ENCODE measurements at places on chromosomes 6 and 20.

- no peak for DNase-seq
Measured at GRCh38 chr6:11381801-11382513, 149.5 kb upstream of the NEDD9 start.

- DNase-seq = no peak
Measured at GRCh38 chr6:142408409-142408808, 106.6 kb downstream of the ADGRG6 start.

DNA sequence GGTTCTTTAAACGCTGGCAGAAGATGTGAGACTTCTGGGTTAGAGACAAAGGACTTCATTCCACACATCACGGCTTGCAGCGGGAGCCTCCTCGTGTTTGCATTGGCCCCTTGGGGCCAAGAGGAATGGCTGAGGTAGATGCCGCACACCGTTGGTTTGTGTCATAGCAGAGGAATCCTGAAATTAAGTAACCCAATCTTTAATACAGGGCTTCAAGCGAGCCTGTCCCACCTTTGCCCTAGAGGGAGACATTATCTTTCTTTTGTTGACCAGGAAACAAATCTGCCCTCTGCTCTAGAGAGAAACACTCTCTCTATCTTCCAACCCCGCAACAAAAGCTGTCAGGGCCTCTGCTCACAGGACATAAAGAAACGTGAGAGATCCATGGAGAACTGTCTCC, 277.5 kb upstream of the ZFP64 start:
- no peak for DNase-seq

- no peak for DNase-seq
Measured at GRCh38 chr6:97449444-97449966, 166.5 kb upstream of the MMS22L start.

DNA sequence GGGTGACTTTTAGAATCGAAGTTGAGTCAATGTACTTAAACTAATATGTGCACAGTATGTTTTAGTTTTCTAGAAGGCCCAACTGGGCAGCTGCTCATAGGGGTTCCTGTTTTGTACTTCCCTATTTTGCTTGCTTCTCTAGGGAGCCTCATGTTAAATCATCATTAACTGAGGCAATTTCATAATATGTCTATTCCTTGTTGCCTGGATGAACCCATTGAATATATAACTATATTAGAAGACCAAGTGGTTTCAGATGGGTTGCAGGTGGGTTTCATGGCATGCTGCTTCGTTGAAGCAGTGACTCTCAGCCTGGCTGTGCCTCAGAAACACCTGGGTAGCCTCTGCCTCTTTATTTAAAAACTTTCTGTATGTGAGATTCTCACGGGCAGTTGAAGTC, 22.2 kb downstream of the CARMIL1 start:
- DNase-seq = no peak

DNA sequence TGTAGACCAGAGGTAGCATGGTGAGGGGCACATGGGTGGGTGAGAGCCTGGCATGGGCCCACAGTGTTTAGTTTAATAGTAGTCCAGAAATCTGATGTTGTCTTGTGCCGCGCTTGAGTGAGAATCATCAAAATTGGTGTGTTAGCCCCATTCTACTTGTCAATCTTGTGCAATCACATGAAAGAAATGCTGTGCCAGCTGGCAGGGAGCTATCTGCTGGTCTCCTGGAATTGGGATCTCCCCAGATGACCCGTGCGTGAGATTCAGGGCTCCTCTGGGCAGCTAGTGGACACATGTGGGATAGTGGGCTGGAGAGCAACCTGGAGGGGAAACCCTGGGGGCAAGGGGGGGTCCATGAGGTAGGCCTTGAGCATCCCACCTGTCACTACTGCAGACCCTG, 43.5 kb upstream of the ZFP64 start:
- no peak for DNase-seq

DNA sequence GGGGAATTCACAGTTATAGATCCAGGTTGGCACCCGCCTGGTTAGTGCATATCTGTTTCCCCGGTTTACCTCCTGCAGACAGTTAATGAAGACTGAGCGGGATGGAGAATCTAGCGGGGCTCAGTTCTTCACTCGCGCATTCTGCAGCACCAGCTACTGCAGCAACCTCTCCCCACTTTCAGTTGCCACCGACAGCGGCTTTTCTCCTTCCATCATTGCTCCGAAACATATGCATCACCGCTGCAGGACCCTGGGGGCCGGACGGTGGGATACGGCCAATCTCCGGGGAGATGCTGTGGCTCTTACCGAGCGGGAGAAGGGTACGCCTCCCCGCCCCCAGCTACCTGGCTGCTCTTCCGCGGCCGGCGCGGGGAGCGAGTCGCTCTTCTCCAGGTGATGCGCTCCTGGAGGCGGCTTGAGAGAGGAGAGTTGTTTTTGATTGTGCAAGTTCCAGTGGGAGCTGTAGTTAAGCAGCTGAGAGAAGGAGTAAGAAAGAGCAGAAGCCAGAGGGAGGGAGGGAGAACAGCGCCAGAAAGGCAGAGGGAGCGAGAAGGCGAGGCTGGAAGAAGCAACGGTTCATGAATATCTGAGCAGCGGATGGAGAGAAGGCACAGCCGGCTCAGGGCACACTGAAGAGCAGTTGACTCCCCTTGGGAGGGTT, at the start of gene SGK1:
TSS of gene SGK1 (minus strand) at position 642 of the 661 bp plus-strand sequence. CDS start 652 bp downstream, outside the sequence.
- no peak for DNase-seq

DNA sequence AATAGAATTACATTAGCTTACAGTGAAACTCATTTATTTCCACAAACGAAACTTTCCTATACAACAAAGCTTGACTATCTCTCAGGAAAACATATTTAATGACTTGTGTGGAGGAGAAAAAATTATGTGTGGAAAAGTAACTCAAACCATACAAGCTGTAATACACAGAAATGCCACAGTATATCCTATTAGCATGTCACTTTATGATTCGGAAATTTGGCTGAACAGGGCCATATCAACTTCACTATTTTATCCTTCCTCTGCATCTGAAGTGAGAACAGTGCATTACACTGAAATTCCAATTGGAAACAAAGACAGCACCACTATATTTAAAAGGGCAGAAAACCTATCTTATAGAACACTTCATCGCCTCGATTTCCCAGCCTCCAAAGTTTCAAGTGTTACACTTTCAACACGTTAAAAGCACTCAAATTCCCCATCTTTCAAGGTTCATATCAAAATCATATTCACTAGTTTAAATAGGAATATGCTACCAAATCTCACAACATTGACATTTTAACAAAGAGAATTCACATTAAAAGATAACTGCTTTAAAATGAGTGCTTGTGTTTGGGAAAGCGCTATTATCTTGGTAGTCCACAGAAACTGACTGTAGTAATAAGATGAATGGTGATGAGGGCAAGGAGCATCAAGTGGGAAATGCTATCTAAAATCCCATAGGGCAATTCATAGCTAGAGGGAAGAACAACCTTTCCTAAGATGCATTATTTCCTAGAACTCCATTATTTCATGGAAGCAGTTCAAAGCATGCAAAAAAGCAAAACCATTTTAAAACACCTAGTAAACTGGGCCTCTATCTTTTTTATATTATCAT, 1.8 kb downstream of the REV3L start:
- no peak for DNase-seq

GRCh38 chr6:146240322-146240721, 211.5 kb downstream of the GRM1 start:
- no peak for DNase-seq

Data from NCI-H510A treated with DMSO at 0.1 percent for 48 hours (cell line).